ENCODE measurements at places on chromosomes 5 and 9.

DNA sequence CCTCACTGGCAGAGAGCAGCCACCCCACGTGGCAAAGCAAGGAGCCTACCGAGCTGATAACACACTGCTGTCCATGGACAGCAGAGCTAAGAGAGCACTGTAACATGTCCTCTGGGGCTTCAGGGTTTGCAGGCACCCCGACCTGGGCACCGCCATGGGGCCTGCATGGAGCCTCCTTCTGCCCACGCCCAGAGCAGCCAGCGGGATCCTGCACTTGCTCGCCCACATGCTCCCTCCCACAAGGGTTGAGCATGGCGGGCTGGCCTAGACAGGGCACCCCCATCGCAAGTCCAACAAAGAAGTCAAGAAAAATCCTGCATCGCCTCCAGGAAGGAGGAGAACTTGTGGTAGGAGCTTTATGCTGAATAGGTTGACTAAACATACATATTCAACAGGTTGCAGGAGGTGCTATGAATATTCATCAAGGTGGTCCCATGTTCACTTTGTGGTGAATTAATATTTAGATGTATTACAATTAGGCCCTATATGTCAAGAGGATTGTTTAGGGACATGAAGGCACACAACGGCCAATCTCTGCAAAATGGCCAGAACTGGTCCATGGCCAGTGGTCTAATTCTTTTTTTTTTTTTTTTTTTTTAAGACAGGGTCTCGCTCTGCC lies 3.8 kb upstream of the MIGA2 start:
- no peak for DNase-seq

DNA sequence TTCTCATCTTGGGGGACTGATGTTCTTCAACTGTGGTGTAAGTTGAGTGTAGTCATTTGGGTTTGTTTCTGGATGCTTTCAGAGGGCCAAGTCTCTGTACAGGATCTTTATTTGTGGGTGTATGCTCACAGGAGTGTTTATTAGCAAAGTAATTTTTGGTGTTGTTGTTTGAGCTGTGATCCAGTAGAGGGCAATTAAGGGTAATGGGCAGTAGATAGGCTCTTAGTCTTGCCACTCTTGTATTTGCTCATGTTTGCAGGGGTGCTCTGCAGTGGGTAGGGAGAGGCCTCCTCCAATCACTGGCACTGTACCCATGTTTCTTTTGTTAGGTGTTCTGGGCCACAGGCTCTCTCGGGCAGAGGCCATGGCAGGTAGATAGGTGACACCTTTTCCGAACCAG lies 45.9 kb upstream of the ITGA2 start:
- no peak for DNase-seq

DNA sequence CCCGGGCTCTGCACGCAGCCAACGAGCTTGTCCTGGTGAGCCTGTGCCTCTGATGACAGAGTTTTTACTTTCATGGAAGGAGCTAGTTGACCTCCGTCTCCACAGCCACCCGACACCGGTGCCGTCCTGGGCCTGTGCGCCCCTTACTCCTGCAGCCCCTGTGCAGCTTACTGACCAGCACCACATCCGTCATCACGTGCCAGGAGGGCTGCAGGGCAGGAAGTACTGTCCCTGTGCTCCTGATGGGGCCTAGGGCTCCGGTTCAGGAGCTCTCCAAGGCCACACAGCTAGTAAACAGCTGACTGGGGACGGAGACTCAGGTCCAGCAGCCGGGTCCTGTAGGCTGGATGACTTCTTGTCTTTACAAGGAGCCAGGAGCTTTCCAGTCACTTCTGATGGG lies 10.2 kb downstream of the STKLD1 start:
- no peak for DNase-seq

DNA sequence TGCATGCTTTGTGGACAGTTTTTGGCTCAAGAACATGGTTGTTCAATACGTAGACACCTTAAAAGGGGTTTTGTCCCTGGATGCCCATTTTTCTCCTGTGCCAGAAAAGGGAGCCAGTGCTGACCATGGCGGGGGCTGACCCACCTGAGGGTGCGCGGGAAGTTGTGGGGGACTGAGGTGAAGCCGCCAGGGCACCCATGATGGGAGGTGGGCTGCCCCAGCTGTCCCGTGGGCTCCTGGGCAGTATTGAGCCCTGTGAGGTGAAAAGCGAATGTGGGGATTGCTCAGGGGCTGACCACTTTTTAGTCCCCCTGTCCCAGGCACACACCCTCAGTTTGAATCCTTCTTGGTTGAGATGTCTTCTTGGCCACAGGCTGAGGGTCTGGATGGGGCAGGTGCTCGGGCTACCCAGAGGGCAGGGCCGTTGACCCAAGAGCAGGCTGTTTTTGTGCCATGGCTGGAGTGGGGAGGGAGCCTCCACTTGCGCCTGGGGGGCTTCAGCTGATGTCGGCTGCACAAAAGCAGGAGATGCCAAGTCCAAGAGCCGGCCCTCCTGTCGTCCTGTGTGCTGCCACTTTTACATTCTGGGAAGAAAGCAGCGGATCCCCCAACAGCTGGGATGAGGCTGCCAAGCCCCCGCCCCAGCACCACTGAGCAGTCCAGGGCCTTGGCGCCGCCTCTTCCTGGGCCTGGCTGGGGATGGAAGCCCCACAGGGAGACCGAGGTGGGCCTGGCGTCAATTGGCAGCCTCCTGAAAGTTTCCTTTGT lies 120.1 kb downstream of the WNK2 start:
- DNase-seq, result no peak

GRCh38 chr5:72377910-72378638 lies 57.9 kb downstream of the PTCD2 start:
- no peak for DNase-seq

GRCh38 chr5:158209219-158209908 lies 350.4 kb upstream of the CLINT1 start:
- no peak for DNase-seq

DNA sequence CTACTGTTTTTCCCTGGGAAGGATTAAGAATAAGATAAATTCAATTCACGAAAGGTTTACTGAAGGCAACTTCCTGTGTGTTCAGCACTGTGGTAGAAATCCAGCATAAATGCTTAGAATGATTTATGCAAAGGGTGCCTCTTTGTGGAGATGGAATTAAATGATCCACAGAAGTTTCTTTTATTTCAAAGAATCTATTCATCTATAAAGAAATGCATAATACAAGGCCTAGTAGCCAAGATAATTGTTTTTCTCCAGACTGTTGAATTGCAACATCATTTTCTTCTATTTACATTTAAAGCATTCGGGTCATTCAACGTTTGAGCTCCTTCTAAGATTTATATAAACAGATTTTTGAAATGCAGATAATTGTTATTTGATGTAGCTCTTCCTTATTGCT lies 138.8 kb upstream of the NFIL3 start:
- DNase-seq, result no peak

DNA sequence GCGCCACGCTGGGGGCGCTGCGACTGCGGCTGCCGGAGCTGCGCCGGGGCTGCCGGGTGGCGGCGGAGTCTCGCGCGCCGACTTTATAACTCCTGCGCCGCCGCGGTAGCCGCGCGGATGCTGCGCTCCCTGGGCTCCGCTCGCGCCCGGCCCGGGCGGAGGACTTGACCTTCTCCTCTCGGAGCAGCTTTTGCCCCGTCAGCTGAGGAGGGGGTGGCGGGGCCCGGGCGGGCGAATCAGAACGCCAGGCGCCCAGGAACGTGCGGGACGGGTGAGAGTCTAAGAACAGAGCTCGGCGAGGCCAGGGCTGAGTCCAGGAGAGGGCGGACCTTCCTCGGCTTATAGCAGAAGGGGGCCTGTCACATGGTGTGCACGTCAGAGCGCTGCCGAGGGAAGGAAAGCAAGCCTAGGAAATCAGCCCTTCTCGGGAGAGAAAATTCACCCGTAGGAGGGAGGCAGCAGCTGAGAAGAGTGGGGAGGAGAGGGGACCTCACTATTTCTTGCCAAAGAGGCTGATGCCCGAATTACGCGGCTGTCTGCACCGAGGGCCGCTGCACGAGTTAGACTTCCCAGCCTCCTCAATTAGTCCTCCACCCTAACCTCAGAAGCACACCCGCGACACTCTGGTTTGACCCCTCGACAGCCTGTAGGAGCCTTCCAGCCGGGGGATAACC lies at the start of gene FOXD1:
Gene FOXD1 (minus strand): TSS at position 315 of the 674 bp plus-strand sequence. CDS start 415 bp downstream, outside the sequence.
- peak; percentile 86 for DNase-seq
